HuH-7 (cell line): ENCODE measurements at places on chromosomes 13 and 19.

DNA sequence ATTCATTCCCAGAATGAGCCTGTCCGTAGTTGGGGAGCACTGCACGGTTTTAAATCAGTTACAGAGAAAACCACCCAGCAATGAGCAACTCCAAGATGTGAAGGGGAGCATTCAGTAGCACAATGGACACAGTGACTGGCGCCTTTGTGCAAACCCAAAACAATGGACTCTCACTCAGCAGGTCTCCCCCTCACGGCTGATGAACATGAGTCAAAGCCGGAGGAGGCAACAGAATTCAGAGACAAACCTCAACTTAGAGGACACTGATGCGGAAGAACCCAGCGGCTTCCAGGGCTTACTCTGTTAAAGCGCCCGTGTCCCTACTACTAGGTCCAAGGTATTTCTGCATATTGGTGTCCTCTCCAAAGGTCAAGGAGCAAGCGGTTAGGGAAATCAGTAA lies 17.7 kb downstream of the PLEKHF1 start:
- no peak for DNase-seq

DNA sequence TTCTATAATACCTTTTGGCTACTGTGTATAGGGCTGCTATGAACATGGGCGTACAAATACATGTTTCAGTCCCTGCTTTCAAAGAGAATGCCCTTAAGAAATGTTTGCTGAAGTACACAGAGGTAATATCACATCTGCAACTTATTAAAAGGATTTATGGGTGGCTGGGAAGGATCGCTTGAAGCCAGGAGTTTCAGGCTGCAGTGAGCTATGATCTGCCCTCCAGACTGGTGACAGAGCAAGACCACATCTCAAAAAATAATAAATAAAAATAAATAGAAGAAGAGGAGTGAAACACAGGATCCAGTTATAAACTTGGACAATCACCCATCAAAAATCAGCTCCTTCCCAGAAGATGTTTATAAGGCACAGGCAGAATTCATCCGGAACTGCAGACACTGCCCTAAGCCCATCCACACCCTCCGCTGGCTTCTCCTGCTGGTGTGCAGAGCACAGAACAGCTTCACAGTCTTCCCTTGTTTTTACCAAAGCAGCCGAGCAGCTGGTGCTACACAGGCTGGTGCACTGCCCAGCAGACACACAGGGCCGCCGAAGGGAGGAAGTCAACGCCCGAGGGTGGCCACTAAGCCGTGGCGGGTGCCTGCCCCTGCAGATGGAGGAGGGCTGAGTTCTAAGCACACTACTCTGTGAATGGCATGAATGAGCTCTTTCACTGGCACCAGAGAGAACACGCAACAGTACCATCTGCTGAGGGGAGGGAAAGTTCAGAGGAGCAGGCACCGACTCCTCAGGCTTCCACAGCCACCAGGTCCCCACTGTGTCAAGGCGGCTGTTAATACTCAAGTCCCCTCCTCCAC lies 44.0 kb downstream of the BRD4 start:
- DNase-seq, result no peak

- DNase-seq, result no peak
Observed at GRCh38 chr19:30358821-30359580, 13.2 kb upstream of the ZNF536 start.

DNA sequence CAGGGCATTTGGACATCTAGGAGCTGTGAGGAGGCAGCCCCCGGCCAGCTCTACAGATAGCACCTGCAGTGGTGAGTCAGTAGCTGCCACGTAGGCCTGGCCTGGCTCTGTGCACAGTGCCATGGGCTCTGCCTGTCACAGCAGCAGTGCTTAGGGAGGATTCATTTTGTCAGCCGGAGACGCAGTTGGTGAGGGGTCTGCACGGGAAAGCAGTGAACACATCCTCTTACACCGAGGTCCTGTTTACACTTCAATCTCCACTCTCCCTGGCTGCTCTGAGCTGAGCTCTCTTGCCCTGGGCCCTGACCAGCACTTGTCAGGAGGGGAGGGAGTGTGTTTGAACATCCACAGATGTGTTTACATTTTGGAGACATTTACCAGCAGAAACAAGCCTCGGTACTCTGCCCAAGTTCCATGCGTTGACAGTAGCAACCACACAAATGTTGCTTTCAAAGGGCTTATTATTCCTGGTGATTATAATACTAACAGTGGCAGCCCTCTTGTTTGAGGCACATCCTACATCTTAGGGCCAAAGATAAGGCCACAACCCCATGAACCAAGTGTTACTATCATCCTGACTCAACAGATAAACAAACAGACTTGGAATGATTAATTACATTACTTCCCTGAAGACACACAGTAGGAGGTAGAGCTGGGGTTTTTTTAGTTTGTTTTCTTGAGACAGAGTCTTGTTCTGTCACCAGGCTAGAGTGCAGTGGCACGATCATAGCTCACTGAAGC lies 148.9 kb downstream of the USP12 start:
- peak; percentile 61 for DNase-seq

DNA sequence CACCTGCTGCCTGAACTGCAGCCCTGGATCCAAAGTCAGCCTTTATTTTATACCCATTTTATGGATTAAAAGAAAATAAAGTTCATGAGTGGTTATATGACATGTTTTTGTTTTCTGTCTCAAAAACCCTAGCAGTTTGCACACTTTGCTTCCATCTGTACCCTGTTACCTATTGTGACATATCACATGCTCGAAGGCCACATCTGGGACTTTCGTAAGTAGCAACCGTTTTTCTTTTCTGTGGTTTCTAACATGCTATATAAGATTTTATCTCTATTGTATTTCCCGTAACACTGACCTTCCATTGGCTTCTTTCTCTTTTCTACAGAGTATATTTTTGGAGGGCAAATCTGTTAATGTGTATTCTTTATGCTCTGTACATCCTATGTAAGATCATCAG lies 1007.2 kb downstream of the PCDH9 start:
- no peak for DNase-seq
